ENCODE measurements at places on chromosomes 11 and 22.

DNA sequence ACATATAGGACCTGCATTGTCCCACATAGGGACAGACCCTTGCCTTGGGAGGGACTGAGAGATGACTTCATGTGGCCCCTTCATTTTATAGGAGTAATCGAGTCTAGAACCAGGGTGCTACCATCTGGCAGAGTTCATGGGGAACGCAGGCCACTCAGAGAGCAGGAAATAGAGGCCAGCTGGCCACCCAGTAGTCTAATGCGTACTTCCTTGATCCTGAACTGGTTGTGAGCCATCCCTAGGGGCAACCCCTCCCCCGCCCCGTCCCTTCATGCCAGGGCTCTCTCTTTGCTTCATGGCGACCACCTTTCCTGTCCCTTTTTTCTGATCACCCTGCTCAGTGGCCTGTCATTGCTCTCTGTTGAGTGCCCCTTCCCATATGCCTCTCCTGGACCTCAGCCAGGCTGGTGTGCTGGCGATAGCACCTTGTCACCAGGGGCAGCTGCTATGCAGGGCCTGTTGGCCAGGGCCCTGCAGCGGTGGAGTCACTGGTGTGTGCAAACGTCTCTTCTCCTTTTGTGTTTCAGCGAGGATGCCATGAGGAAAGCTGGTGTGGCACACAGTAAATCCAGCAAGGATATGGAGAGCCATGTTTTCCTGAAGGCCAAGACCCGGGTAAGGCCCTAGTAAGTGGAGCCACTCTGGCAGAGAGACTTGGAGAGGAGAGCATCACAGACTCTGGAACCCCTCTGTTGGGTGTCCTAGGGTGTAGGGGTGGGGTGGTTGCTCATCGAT is 29.3 kb downstream of the MED15 start:
- DNase-seq, result no peak

DNA sequence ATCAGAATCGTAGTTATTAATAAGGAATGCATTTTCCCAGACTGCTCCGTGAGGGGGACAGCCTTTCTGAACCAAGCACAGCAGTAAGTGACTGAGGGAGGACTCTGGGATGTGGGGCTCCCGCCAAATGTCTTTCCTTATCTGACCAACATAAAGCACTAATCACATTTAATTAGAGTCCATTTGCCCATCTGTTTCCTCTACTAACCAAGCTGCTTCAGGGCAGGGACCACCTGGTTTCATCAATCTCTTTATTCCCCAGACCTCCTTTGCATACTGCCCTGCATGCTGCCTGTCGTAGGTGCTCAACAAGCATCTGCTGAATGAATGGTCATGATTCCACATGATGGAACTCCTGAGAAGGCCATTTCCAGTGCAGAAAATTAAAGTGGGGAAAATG is 29.4 kb downstream of the SMCO4 start:
- DNase-seq, result no peak

GRCh38 chr11:63564056-63564774 is 1.0 kb upstream of the PLAAT2 start:
- DNase-seq, result no peak

- DNase-seq, result no peak
These were observed 77.8 kb upstream of the SHISAL1 start for GRCh38 chr22:44390613-44390970.
